ENCODE measurements at places on chromosomes 2 and 18. TPM values are rescaled to one million over a fixed set of nuclear protein-coding genes. Genes with fewer than 3 reads are reported as not detected.

UPP2 gene
- not detected for total RNA-seq

- DNase-seq = peak; percentile 70
- H3K4me1 ChIP-seq = peaks cover 33% of the 10 kb centered on the region
- peak overlapping the region; percentile 93 for H3K4me3 ChIP-seq
- no peaks in the 10 kb centered on the region for H3K36me3 ChIP-seq
- H3K27me3 ChIP-seq = no peaks in the 10 kb centered on the region
- H3K27ac ChIP-seq = peak overlapping the region; percentile 99
These were observed 603 bp downstream of the ATAD2B start for GRCh38 chr2:23926290-23926749.

DNA sequence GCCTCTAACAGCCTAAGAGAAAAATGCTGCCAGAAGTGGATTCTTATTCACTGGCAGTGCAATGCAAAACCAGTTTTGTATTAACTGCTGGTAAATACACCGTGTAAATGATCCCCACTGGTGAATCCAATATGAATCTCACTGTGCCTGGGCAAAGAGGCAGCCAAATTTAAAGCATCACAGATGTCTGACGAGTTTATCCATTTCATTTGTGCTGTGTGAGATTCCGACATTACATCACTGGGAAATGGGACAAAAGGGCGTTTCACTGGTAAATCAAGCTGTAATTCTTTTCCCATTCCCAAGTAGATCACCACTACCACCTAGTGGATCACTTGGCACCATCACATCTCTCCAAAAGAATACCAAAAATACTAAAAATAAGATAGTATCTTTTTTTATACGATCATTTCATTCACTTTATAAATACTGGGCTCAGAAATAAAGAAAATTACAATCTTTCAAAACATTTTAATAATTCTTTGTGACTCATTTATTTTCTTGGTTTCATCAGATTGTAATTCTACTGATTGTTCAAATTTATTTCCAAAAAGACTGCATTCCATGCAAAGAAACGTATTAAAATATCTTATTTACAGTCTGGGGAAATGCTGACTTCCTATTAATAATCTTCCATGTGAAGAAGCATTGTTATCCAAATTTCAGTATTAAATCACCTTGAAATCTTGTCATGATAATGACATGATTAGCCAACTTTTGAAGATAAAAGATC is 125.6 kb downstream of the GRB14 start:
- no peak overlapping the region for H3K27ac ChIP-seq
- H3K36me3 ChIP-seq = no peaks in the 10 kb centered on the region
- DNase-seq = no peak
- H3K27me3 ChIP-seq = no peaks in the 10 kb centered on the region
- H3K4me1 ChIP-seq = no peaks in the 10 kb centered on the region
- no peak overlapping the region for H3K4me3 ChIP-seq

- no peak overlapping the region for H3K27ac ChIP-seq
- no peaks in the 10 kb centered on the region for H3K36me3 ChIP-seq
- peaks cover 100% of the 10 kb centered on the region for H3K27me3 ChIP-seq
- H3K4me3 ChIP-seq = no peak overlapping the region
These were observed 3.7 kb upstream of the FEV start for GRCh38 chr2:218988650-218989049.

DNA sequence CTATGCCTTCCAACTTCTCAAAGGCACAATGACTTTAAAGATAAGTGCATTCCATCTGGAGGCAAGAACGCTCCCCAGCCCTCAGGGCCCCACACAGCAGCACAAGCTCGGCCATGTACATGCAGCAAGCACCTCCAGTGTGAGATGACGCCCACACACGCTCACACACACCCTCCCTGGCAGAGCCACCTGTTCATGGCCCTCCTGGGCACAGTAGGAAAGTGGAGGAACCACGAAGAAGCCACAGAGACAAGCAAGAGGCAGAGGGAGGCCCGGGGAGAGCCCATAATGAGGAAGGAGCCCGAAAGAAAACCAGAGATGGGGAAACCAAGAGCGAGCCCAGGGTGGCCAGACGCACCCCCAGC is 21.7 kb downstream of the BIN1 start:
- no peak for DNase-seq
- H3K4me1 ChIP-seq = peaks cover 58% of the 10 kb centered on the region
- no peaks in the 10 kb centered on the region for H3K27me3 ChIP-seq
- H3K4me3 ChIP-seq = no peak overlapping the region
- H3K36me3 ChIP-seq = no peaks in the 10 kb centered on the region
- peak overlapping the region; percentile 59 for H3K27ac ChIP-seq

- DNase-seq = no peak
- H3K36me3 ChIP-seq = no peaks in the 10 kb centered on the region
- H3K4me1 ChIP-seq = no peaks in the 10 kb centered on the region
- no peak overlapping the region for H3K4me3 ChIP-seq
- no peak overlapping the region for H3K27ac ChIP-seq
These were observed 6.7 kb upstream of the SCN1A start for GRCh38 chr2:166134252-166135151.

- H3K36me3 ChIP-seq = no peaks in the 10 kb centered on the region
- no peak overlapping the region for H3K27ac ChIP-seq
- no peaks in the 10 kb centered on the region for H3K27me3 ChIP-seq
- DNase-seq = no peak
- peaks cover 38% of the 10 kb centered on the region for H3K4me1 ChIP-seq
These were observed 304.7 kb downstream of the TCF4 start for GRCh38 chr18:55283309-55283708.

- H3K27me3 ChIP-seq = peaks cover 5% of the 10 kb centered on the region
- H3K4me3 ChIP-seq = no peak overlapping the region
- H3K27ac ChIP-seq = no peak overlapping the region
- no peaks in the 10 kb centered on the region for H3K4me1 ChIP-seq
- DNase-seq = no peak
These were observed 106.7 kb upstream of the FSHR start for GRCh38 chr2:49260979-49261538.

CYS1 gene
- 8.9 TPM for total RNA-seq

DNA sequence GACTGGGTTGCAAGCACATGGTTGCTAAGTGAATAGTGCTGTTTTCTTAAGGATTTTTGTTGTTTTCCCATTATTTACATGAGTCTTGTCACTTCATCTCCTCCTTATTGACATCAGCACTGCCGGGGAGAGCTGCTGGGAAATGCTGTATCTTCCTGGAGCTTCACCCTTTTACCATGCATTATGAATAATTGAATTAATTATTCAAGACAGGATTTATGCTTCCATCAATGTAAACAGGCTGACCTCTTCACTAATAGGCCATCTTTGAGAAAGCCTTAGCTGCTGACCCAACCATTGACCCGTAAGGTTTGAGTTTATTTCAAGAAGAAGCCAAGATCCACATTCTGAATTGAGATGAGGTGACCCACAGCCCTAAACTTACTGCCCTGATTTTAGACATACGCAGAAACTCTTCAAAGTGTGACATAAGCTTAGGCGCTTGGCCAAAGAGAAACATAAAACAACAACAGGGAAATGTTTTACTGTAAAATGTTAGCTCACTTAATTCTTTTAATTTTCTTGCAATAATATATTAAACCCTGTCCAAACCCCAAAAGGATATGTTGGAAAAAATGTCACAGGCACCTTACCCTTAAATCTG is 365.5 kb upstream of the SYT4 start:
- no peak for DNase-seq
- H3K27ac ChIP-seq = no peak overlapping the region
- H3K4me3 ChIP-seq = no peak overlapping the region
- no peaks in the 10 kb centered on the region for H3K27me3 ChIP-seq

GRCh38 chr2:227388537-227389011 is 825 bp upstream of the SCYGR1 start:
- no peak for DNase-seq
- no peak overlapping the region for H3K27ac ChIP-seq
- no peaks in the 10 kb centered on the region for H3K27me3 ChIP-seq

GRCh38 chr2:102120701-102121159 is 21.8 kb upstream of the IL1R1 start:
- H3K27me3 ChIP-seq = no peaks in the 10 kb centered on the region
- no peaks in the 10 kb centered on the region for H3K36me3 ChIP-seq
- no peak for DNase-seq
- H3K4me1 ChIP-seq = no peaks in the 10 kb centered on the region
- no peak overlapping the region for H3K4me3 ChIP-seq
- no peak overlapping the region for H3K27ac ChIP-seq

DNA sequence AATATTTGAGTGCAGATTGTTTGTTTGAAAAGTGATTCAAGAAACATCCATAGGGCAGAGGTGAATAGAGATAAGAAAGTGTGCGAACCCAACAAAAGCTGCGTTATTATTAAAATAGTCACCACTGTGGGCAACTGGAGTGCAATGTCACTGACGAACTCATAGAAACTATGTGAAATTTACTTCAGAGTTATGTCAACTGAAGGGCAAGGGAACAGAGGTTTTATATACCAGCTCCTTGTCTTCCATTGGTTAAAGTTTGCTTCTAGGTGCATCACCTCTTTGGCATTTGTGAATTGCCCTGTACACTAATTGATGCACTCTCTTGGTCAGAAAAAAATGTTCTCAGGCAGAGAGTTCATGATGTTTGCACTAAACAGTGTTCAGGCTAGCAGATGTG is 110.5 kb upstream of the NYAP2 start:
- DNase-seq = no peak
- H3K36me3 ChIP-seq = no peaks in the 10 kb centered on the region
- no peaks in the 10 kb centered on the region for H3K27me3 ChIP-seq
- no peaks in the 10 kb centered on the region for H3K4me1 ChIP-seq
- no peak overlapping the region for H3K4me3 ChIP-seq

GRCh38 chr18:4251873-4252272 is 203.2 kb downstream of the DLGAP1 start:
- no peaks in the 10 kb centered on the region for H3K36me3 ChIP-seq
- no peaks in the 10 kb centered on the region for H3K4me1 ChIP-seq
- H3K4me3 ChIP-seq = no peak overlapping the region
- H3K27me3 ChIP-seq = no peaks in the 10 kb centered on the region
- no peak for DNase-seq

DNA sequence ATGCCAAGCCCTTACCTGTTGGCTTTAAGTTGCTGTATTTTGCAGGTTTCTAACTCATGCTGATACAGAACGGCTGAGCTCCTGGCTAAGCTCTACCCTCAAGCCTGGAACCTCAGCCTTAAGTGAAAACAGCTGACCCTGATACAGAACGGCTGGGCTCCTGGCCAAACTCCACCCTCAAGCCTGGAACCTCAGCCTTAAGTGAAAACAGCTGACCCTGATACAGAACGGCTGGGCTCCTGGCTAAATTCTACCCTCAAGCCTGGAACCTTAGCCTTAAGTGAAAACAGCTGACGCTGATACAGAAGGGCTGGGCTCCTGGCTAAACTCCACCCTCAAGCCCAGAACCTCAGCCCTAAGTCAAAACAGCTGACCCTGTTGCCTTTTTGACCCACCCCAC is 17.6 kb upstream of the DNER start:
- H3K4me1 ChIP-seq = no peaks in the 10 kb centered on the region
- no peak overlapping the region for H3K27ac ChIP-seq
- H3K4me3 ChIP-seq = no peak overlapping the region
- H3K27me3 ChIP-seq = no peaks in the 10 kb centered on the region
- DNase-seq = no peak

DNA sequence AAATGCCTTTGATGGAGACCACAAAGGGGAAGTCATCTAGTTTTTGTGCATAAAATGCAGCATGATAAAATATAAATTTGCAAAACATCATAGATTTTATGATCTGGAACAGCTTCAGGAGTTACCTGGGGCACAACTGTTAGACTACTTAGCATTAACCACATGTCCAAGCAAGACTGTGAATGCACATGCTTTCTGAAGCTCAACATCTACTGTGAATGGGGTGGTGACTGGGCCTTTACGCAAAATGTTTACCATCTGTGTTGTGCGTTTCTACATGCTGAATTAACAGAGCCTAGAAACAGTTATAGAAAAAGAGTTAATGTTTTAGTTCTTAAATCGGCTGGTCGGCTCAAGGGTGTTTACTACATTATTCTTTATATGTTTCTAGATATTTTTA is 45.5 kb downstream of the KCTD1 start:
- DNase-seq = no peak
- no peaks in the 10 kb centered on the region for H3K36me3 ChIP-seq
- H3K27ac ChIP-seq = no peak overlapping the region
- H3K4me3 ChIP-seq = no peak overlapping the region
- H3K4me1 ChIP-seq = no peaks in the 10 kb centered on the region

GRCh38 chr2:1670636-1671035 is 73.7 kb downstream of the PXDN start:
- peak; percentile 54 for DNase-seq
- H3K36me3 ChIP-seq = peaks cover 50% of the 10 kb centered on the region
- peaks cover 7% of the 10 kb centered on the region for H3K4me1 ChIP-seq
- H3K4me3 ChIP-seq = no peak overlapping the region
- no peak overlapping the region for H3K27ac ChIP-seq
- H3K27me3 ChIP-seq = no peaks in the 10 kb centered on the region

KIF1A gene
- total RNA-seq = 8.6 TPM

GRCh38 chr2:120477198-120477597 is 131.3 kb downstream of the INHBB start:
- H3K27ac ChIP-seq = no peak overlapping the region
- no peaks in the 10 kb centered on the region for H3K36me3 ChIP-seq
- H3K4me1 ChIP-seq = no peaks in the 10 kb centered on the region
- DNase-seq = peak; percentile 53
- no peaks in the 10 kb centered on the region for H3K27me3 ChIP-seq

- H3K36me3 ChIP-seq = no peaks in the 10 kb centered on the region
- H3K27ac ChIP-seq = no peak overlapping the region
- H3K4me1 ChIP-seq = no peaks in the 10 kb centered on the region
- H3K27me3 ChIP-seq = no peaks in the 10 kb centered on the region
- no peak for DNase-seq
- peak overlapping the region; percentile 8 for H3K4me3 ChIP-seq
These were observed 33.0 kb downstream of the TMEFF2 start for GRCh38 chr2:192161656-192162290.

PSMA8 gene
- total RNA-seq = not detected

SH3RF3 gene
- 9.4 TPM for total RNA-seq

DNA sequence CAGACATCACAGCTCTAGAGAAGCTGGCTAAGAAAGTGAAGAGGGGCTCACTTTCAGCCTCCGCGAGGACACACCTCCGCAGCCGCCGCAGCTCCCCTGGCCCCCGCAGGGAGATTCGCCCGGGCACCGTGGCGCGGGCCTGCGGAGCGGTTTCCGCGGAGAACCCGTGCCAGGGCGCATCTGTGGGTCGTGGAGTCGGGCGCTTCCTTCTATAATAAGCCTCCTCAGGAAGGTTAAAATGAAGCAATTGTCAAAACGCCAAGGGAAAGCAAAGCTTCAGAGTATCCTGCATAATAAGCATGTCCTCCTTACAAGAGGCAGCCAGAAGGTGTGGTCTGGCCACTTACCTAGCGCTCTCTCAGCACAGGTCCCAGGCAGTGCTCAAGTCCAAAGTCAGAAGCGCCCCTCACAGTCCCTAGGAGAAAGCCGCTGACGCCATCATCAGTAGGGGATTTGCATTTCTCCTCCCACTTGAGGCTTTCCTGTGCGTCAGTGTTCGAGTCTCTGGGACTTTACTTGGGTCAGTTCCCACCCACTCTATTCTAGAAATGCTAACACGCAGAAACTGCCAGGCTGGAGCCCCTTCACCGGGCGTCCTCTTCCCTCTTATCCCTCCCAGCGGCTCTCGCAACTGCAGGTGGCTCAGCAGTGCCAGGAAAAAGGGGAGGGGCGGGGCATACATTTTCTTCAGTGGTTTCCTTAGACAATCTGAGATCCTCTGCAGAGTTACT is at the start of gene STAT4:
Gene STAT4, minus strand, starts transcription at position 395 of the 731 bp plus-strand sequence. CDS start 2,791 bp downstream, outside the sequence.
- peaks cover 12% of the 10 kb centered on the region for H3K27me3 ChIP-seq
- H3K27ac ChIP-seq = no peak within 1 kb of the TSS
- H3K36me3 ChIP-seq = no peaks in the 10 kb centered on the region
- H3K4me1 ChIP-seq = peaks cover 12% of the 10 kb centered on the region
- peak; percentile 65 for DNase-seq

- H3K4me3 ChIP-seq = no peak overlapping the region
- H3K27me3 ChIP-seq = no peaks in the 10 kb centered on the region
- no peaks in the 10 kb centered on the region for H3K4me1 ChIP-seq
- peaks cover 47% of the 10 kb centered on the region for H3K36me3 ChIP-seq
These were observed 79.4 kb upstream of the TCF7L1 start for GRCh38 chr2:85053802-85054201.

Measured in sigmoid colon (tissue), 7 donors.